ENCODE measurements at places on chromosomes 11 and 22.

DNA sequence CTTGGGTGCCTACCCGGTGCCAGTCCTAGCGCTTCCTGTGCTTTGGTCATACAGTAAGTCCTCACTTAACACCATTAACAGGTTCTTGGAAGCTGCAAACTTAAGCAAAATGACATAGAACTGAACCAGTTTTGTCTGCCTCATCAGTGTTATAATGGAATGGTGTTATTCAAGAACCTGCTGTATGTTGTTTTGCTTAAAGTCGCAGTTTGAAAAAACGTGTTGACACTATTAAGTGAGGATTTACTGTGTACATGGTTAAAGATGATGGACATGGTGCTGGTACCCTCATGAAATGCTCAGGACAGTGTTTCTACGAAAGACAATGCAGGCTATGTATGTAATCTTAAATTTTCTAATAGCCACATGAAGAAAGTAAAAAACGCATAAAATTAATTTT is 41.3 kb downstream of the PPP6R3 start:
- DNase-seq: no peak

- DNase-seq: no peak
Measured at GRCh38 chr11:40062616-40063015, 1396.8 kb downstream of the LRRC4C start.

DNA sequence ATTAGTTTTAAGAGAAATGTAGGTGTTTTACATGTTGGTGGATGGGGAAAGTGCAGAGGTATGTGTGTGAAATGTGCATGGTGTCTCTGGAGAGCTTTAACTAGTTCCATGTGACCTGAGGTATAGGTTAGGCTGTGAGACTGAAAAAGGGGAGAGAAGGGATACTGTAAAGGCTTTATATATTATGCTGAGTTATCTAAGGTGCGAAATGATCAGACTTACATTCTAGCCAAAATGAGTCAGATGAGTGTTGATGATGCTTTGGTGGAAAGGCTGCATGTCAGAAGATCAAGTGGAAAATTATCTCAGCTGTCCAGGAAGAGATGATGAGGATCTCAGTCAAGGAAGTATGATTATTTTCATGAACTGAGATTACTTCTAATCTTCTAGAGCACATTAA is 15.8 kb downstream of the ACAT1 start:
- DNase-seq: no peak

DNA sequence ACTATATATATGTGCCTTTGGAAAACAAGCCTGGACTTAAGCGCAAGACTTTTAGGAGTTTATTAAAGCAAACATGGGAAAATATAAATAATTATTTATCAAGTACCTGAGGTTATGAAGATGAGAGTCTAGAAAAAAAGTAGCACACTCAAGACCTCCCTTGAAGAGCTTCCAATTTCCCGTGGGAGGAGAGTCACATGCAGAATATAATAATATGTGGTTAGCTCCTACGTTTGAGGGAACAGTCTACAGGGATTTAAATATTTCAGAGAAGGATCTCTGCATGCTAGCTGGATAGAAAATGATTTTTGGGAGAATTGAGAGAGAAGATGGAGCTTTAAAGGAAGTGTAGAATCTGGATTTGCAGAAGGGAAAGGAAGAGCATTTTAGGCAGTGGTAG is 183.8 kb downstream of the SWAP70 start:
- DNase-seq: no peak

DNA sequence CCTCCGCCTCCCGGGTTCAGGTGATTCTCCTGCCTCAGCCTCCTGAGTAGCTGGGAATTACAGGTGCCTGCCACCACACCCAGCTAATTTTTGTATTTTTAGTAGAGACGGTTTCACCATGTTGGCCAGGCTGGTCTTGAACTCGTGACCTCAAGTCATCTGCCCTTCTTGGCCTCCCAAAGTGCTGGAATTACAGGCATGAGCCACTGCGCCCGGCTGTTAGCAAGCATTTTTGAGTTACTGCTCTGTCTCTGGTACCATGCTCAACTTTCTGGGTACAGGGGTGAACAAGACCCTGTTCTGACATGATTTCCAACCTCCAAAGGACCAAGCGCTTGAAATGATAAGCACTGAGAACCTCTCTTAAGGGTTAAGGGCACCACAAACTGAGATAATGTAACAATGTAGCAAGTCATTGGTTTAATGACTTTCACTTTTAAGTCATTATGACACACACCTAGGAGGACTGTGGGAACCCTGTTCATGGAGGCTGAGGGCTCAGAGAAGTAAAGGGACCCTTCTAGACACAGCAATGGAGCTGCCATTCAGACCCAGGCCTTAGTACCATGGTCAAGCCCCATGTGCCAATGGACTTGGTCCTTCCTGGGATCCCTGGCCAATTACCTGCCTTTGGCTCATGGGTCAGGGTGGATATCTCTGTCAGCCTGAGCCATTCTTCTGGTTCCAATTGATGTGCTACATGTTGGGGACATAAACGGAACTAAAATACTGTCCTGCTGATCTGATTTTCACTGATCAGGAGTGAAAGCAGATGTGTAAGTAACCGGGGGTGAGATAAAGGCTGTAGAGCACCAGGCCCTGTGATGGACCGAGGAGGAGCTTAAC is 11.6 kb downstream of the SLC3A2 start:
- no peak for DNase-seq

DNA sequence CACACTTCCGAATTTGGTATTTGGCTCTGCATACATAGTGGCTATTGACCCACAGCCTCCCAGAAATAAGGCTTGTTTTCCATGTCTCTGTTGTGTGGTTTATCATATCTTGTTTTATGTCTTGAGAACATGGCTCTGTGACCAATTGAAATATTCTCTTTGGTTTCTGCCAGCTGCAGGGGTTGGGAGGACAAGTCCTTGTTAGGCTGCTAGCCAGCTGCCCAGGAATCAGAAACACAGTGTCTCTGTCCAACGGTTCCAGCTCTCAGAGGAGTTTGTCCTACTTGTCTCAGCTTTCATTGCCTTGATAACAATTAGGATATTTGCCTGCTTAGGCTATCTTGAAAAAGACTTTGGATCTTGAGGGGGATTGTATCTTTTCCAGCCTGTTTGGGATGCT is 6.0 kb upstream of the SLC7A4 start:
- DNase-seq: no peak

- peak; percentile 74 for DNase-seq
Measured at GRCh38 chr22:40156001-40156516, 21.7 kb upstream of the TNRC6B start.

GRCh38 chr22:38869663-38870062 is 2.4 kb downstream of the CBX6 start:
- DNase-seq: no peak

DNA sequence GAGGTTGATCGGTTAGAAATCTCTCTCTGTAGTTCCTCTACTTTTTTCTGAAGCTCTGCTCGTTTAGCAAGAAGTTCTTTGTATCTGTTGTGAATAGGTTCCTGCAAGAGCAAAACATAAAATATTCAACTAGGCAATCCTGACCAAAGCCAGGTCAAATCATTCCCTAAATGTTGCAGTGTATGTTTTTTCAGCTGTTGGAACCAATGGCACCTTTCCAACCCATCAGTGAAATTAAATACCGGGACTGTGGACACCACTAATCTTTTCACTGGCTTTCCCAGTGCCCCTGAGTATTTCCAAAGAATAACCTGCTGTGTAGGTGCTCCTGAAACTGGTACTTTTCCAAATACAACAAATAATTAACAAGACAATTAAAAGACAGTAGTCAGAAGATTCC is 45.1 kb downstream of the CEP57 start:
- no peak for DNase-seq

DNA sequence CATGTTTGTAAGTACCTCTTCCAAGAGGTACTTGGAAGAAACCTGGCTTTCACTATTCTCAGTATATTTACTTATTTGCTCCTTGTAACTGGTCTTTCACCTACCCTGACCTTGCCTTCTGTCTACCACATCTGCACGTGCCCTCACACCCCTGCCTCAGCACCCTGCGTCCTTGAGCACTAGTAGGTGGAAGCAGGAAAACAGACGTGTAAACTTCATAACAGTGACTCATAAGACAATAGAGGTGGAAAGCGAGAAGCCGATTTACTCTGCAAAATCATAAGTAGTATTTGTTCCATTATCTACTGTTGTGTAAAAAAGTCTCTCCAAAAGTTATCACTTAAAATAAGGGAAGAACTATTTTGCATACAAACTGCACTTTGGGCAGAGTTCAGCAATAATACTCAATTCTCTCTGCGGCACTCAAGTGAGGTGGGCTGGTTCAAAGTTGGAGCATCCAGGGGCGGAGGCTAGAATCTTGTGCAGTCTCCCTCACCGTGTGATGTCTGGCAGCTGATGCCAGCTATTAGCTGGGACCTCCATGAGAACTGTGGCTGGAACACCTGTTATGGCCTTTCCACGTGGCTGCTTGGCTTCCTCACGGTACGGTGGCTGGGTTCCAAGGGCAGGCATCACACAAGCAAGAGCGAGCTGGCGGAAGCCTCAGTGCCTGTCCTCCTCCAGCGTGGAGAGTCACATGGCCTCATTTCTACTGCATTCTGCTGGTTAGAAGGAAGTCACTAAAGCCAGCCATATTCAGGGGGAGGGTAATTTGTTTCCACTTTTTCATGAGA is 30.4 kb downstream of the PACS1 start:
- peak; percentile 37 for DNase-seq

GRCh38 chr11:115126092-115126491 is 378.1 kb downstream of the CADM1 start:
- DNase-seq: no peak

DNA sequence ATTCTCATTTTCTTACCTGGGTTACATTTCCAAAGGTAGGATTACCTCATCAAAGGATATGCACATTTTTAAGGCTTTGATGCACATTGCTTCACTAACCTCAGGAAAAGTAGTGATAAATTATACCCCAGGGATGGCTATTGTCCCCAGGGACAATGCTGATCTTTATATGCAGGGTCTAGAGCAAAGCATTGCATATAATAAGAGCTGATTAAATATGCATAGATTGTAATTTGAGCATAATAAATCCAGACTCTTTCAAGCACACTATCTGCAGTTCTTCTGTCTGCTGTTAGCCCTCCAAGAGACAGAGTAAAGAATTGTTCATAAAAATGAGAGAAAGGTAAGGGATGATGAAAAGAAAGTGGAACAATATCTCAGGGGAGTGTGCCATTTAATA is 57.3 kb upstream of the SYT13 start:
- DNase-seq: no peak

DNA sequence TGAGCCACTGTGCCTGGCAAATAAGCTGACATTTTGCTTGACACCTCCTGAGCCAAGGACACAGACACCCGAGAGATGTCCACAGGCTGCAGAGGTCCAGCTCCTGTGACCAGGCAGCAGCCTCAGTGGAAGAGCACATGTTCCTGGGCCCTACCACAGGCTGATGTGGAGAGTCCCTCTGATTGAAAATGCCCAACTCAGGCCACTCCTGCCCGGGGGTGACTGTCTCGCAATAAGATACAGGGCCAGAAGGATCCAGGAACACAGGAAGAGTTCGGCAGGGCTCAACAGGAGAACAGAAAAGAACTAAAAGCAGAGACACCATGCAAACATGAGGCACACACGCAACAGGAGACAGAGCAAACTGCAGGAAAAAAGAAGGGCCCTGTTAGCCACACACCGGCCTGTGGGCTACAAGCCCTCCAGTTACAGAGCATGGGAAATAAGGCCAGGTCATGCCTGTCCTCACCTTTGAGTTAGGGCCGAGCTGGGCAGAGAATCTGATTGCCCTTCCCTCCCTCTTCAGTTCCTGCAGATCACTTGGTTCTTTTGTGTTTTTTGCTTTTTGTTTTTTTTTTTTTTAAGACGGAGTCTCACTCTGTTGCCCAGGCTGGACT is 28.3 kb upstream of the MALAT1 start:
- DNase-seq: no peak

DNA sequence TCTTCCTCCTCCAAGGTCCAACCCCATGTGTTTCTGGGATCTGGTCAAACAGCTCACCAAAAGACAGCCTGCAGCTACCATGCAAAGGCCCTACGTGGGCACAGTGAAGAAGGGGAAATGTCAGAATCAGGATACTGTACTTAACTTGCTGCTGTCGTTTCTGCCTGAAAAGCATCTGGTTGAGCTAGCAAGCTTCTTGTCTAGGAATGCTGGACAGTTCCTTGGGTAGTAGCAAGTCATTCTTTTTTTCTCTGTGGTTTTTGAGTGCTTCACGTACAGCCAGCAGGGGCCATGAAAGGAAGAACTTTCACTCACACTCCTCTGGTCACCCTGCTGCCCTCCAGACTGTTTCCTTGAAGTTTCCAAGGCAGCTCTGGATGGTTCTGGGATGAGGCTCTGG is 24.7 kb downstream of the RCOR2 start:
- peak; percentile 61 for DNase-seq

- DNase-seq: no peak
Measured at GRCh38 chr11:91086028-91086427, 863.2 kb upstream of the CHORDC1 start.

DNA sequence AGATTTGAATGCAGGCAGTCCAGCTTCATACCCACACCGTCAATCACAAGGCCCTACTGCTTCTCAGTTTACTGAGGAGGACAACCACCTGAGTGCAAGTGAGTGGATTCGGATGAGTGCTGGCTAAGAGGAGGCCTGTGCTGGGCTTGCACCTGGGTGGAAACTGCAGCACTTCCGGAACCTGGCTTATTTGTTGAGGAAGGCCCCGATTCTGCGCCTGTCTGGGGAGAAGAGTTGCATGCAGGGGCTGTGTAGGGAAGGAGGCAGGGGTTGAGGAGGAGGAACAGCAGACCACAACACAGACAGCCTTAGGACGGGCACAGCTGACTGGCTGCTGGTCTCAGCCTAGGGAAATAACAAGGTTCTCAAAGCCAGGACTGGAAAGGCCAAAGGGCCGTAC is 20.8 kb downstream of the ABTB2 start:
- no peak for DNase-seq

- DNase-seq: no peak
Measured at GRCh38 chr11:70703141-70704064, 305.1 kb downstream of the CTTN start.

GRCh38 chr11:94717667-94718066 is 50.5 kb upstream of the AMOTL1 start:
- no peak for DNase-seq

GRCh38 chr11:126567419-126567818 is 211.9 kb downstream of the ST3GAL4 start:
- no peak for DNase-seq
